ENCODE measurements at places on chromosomes 2 and 18.

DNA sequence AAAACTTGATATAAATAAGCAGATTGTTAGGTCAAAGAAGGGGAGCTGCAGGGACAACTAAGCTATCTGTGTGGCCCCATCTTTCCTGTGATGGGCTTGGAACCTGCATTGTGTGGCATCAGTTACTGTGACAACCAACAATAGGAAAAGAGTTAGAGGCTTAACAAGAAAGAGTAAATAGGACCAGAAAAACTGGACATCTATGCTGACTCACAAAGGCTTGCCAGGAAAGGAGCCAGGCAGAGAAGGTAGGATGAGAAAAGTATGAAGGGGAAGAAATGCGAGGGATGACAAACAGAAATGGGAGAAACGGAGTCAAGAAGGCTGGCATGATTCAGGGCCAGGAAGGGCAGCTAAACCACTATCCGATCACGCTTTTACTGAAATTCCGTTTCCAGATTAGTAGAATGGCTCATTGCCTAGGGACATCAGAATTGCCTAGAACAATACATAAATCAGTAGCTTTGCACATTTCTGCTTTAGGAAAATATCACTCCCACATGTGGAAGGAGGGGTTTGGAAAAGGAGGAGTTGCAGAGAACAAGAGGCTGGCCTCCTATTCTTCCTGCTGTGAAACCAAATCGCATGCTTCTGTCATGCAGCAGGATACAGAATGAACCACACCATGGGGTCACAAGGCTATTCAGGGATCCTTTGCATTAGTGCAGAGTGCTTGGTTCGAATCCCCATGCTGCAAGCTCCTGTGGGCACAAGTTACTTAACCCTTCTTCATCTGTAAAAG, 7.3 kb downstream of the PLA2R1 start:
- no peak for DNase-seq

DNA sequence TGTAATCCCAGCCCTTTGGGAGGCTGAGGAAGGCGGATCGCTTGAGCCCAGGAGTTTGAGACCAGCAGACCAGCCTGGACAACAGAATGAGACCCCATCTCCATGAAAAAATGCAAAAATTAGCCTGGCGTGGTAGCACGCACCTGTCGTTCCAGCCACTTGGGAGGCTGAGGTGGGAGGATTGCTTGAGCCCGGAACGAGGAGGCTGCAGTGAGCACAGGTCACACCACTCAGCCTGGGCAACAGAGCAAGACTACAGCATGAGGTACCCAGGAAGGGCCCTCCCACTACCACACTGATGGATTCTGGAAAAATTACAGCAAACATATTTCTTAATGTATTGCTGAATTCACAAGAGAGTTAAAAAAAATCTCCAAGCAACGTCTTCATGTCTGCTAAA, 56.3 kb upstream of the HPCAL1 start:
- DNase-seq: no peak

- no peak for DNase-seq
Observed at GRCh38 chr2:78407960-78408794, 617.3 kb upstream of the REG3G start.

DNA sequence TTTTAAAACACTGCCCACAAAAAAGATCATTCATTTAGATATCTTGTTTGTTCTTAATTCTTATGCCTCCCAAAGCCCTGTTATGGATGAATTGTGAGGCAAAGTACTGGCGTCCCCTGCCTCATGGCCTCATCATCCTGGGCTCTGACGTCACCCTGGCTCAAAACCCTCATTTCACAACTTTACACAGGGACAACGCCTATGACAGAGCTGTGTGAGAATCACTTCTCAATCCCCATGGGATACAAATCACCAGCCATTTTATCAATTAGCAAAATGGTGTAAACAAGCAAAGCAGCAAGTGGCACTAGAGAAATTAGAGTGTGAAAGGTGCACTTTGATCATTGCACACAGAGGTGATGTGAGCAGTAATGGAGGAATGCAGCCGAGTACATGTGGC, 16.6 kb downstream of the FHOD3 start:
- DNase-seq: no peak

DNA sequence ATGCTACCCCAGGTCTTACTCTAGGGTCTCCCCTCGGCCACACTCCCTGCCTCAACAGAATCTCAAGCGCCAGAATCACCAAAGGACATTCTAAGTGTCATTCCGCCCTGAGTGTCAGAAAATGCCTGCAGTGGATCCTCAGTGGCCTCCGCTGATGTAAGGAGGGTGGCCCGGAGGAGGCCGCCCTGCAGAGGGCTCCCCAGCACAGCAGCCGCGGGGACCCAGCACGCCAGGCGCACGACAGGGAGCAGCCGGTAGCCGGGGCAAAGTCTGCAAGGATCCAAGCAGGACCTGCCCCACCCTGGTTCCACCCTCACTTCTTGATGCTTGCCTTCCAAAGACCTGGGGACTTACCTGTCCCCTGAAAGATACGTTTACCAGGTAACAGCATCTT, 54.2 kb upstream of the ID2 start:
- no peak for DNase-seq

- no peak for DNase-seq
Observed at GRCh38 chr2:77954931-77955330, 432.8 kb upstream of the LRRTM4 start.

DNA sequence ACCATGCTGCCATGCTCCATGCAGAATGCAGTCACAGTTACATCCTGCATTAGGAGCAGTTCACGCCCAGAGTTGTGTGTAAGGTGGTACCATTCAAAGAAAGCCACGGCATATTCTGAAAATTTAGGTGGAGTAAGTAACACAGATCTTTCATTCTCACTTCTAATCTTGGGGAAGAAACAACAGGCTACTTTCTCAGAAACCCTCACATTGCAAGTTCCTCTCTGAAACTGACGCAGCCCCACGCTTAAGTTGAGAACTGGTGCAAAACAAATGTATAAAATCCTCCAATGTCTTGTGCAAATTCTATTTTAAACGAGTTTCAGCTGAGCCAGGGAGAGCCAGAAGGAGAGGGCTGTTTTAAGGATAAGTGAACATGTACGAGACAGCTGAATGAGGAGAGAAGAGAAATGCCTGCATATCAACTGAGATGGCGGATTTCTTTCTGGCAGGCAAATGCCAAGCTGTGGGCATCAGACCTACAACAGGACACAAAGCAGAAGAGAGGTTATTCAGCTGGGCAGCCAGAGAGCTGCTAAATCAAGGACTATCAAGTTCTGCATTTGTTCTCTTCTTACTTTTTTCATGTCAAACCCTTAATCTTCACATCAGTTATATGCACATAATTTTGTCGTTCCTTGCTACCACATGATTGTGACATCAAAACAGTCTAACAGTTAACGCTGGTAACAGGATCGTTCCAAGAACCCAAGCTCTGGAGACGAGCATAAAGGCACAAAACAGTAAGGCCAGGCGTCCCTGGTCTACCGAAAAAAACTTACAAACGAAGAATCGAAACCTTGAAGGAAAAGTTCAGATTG, 6.4 kb downstream of the ARL4C start:
- no peak for DNase-seq

GRCh38 chr2:212269005-212269404, 269.6 kb downstream of the ERBB4 start:
- no peak for DNase-seq

DNA sequence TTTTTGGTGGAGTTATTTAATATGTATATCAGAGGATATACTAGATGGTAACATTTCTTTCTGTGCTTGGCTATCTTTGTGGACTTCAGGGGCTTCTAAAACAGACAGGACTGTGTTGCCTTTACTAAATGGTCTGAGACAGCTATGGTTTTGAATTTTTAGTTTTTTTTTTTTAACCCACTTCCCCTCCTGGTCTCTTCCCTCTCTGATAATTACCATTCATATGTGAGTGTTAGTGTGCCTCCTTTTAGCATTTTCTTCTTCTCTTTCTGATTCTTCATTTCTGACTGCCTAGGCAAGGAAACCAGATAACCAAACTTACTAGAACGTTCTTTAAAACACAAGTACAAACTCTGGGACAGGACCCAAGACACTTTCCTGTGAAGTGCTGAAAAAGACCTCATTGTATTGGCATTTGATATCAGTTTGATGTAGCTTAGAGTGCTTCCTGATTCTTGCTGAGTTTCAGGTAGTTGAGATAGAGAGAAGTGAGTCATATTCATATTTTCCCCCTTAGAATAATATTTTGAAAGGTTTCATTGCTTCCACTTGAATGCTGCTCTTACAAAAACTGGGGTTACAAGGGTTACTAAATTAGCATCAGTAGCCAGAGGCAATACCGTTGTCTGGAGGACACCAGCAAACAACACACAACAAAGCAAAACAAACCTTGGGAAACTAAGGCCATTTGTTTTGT, 52.7 kb downstream of the SMAD4 start:
- no peak for DNase-seq

DNA sequence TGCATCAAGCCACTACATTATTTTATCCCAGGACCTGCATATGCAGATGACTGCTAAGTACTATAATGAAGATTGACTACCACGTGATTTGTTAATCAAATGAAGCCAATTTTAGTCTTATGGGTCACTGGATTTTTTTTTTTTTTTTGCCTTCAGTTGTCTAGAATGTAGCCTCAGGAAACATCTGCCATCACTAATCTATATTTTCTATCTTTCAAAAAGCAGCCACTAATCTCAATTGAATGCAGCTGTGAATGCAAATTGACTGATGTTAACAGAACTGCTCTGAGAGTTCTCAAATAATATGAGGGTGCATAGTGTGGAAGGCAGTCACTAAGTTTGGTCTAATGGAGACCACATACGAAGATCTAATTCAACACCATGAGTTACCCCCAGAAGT, 106.3 kb downstream of the ABCA12 start:
- no peak for DNase-seq

DNA sequence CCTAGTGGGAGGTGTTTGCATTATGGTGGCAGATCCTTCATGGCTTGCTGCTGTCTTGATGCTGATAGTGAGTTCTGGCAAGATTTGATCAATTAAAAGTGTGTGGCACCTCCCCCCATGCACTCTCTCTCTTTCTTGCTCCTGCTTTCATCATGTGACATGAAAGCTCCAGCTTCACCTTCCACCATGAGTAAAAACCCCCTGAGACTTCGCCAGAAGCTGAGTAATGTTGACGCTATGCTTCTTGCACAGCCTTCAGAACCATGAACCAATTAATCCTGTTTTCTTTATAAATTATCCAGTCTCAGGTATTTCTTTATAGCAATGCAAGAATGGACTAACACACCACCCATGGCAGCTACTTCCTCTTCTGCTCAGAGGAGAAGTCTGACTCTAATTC, 2181.4 kb upstream of the PIK3C3 start:
- DNase-seq: no peak

- no peak for DNase-seq
Observed at GRCh38 chr2:207184348-207184747, 18.6 kb upstream of the KLF7 start.

- no peak for DNase-seq
Observed at GRCh38 chr2:133837441-133838094, 269.3 kb upstream of the NCKAP5 start.

GRCh38 chr18:24293254-24293653, 104.4 kb downstream of the OSBPL1A start:
- no peak for DNase-seq

DNA sequence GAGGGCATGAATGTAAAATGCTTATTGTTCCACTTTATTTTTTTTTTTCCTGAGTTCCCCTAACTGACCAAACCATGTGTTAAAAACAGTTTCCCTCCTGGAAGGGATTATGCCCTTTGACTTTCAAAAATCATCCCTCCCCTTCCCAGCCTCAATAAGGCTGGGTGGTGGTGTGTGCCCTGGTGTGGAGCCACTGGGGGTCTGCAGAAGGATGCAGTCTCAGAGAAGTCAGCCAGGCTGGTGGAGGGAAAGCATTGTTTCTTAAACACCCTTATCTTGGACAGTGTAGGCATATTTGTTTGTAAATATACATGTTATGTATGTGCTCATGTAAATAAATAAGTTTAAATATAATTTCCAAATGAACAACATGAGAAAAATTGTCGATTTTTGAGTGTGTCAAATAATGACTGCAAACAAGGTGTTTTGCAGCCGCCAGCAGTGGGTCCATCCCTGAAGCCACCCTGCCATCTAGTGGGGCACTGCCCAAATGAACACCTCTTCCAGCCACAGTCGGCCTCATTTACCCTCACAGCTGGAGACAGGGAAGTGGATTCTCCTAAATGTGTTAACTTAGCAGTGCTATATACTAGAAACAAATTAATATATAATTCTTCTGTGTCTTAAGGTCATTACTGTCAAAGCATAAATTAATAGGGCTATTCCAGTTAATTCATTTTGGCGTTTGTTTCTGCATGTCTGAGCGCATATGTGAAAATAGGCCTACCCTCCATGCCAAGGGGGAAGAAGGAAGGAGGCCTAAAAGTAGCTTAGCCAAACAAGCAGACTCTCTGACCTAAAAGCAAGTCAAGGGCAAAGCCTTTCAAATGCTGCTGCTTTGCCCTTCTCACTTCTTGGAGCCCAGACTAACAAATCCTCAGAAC, 209.6 kb upstream of the PIK3C3 start:
- DNase-seq: peak; percentile 1

GRCh38 chr2:161233858-161234431, 73.7 kb downstream of the TANK start:
- no peak for DNase-seq

DNA sequence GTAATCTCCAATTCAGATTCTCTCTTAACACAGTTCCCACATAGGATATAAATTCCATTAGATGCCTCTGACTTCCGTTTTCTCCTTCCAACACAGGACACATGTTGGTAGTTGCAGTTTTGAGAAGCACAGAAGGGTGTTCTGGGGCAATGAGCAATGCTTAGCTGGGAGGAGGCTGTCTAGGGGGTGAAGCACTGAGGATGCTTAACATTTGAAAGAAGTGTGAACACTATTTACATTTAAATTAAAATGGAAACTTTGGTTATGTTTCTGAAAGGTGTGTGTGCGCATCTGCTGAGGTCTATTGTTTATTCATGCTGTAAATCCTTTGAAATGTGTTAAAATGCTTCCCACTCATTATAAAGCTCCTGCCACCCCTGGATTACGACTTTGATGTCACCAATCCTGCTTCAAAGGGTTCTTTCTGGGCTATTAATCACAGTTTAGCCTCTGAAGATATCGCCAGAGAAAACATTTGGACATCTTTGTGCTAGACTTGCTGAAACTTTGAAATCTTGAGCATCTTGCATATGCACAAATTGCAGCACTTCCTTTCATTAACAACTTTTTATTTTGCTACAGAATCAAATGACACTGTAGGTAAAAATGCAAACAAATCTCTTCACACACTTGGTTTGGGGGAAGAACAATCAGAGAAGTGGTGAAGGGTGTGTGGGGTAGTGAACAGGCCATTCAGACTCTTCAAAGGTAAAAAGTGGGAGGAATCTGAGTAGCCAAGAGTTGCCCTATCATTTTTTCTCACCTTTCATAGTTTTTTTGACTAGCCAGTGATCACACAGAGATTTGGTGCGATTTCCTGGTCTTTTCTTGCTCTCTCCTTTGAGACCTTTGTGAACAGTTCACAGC, 258.4 kb downstream of the MYO3B start:
- no peak for DNase-seq

Measured in C1 segment of cervical spinal cord (tissue), 14 donors.